ENCODE measurements at places on chromosomes 5 and 9.

GRCh38 chr5:80067016-80067415, 31.9 kb downstream of the THBS4 start:
- DNase-seq, result no peak

- no peak for DNase-seq
Observed at GRCh38 chr5:102823441-102823874, 68.4 kb downstream of the PAM start.

DNA sequence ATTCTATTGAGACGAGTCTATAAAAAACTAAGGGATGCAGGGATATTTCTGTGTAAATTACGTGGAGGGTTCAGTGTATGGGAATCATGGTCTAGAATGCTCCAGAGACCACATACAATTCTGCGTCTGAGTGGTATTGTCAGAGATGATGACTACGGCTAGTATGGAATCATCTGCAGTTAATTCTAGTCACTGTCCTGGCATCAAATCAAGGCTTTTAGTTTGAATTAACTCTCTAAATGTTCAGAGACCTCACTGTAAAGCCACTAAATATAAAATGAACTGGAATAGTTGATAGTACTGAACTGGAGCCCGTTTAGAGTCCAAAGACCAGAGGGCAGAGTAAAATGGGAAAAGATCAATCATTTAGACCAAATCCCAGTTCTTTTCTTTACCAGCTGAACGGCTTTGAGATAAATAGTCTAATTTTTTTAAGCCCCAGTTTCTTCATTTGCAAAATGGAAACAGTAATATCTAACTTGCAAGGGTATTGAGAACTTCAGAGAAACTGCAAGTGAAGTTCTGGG, 599.8 kb downstream of the EBF1 start:
- no peak for DNase-seq

GRCh38 chr9:23823986-23824829, 1.8 kb downstream of the ELAVL2 start:
- no peak for DNase-seq

GRCh38 chr9:24071091-24071490, 245.1 kb upstream of the ELAVL2 start:
- no peak for DNase-seq

- no peak for DNase-seq
Observed at GRCh38 chr9:99305820-99306811, 84.0 kb downstream of the SEC61B start.

DNA sequence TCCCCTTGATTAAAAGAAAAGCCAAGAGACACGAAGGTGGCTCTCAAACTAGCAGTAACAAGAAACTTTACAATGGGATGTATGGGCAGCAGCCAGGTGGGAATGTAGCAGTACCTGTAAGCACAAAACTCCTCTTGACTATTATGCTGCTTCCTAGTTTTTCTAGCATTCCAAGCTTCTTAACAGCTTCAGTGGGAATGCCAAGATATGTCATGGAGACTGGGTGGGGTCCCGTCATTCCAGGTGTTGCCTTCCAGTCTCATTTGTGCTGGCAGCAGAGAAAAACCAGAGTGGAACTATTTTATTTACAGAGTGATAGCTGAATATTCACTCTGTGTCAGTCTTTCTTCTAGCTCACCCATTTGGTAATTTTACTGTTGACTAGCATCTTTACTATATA, 236.6 kb downstream of the ARL15 start:
- no peak for DNase-seq

- no peak for DNase-seq
Observed at GRCh38 chr5:51618234-51618633, 235.0 kb downstream of the ISL1 start.

DNA sequence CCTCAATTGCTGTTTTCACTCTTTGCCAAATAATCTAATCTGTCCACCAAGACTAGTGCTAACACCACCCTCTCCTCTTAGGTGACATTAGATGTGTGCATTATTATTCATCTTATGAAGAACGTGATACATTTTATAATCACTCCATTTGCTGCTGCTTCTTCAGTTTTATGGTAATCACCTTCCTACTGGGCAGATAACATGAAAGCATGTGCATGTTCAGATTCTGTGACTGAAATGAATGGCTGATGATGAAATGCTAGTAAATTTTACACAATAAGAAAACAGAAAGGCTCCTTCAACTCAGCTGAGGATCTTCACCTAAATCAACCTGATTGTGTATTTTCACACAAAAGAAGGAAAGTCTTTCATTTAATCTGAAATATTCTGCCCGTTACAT, 577.6 kb downstream of the CSNK1G3 start:
- no peak for DNase-seq

- DNase-seq, result no peak
Observed at GRCh38 chr9:76716085-76716672, 48.1 kb upstream of the PCA3 start.

DNA sequence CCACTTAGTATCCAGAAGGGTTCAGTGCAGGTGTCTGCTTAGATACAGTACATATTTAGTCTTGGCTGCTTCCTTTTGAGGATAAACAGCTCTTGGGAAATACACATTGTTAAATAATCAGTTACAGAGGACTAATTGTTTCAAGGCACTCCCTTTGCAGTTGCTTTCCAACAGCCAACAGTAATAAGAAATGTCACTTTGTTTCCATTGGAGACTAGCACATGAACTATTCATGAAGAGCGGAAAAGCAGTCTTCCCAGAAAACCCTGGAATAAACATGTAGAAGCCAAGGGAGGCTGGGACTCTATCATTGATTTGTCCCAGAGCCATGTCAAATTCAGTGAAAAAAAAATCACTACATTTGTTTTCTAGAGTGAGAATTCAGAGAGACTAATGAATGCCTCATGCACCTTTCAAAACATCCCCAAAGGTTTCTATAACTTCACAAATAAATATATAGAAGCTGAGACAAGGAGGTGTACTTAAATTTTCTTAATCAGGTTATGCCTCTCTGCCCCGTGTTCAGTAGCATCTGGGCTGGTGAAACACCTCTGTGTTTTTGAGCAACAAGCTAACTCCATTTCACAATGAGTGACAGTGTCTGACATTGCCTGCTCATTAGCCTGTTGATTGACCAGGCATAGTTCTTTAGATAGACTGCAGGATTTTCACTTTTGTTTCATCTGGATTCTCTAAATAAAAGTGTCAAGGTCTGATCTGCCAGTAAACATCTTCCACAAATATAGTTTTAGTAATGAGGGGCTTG, 271.5 kb downstream of the ARRDC3 start:
- DNase-seq, result no peak

- no peak for DNase-seq
Observed at GRCh38 chr5:56545016-56545415, 270.3 kb upstream of the MAP3K1 start.

DNA sequence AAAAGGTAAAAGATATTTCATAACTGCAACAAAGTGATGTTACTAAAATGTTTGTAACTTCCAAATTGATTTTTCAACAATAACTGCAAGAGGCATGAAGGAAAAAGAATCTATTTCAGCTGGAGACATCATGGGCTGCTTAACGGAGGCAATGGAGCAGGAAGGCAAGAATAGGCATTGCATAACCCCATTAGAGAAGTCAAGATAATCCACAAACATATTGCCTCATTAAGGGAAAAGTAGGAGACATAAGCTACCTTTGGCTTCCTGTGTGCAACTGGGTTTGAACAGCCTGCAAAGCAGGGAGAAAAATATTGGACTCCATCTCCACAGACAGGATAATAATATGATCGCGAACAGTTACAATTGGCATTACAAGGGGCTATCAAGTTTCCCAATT, 46.7 kb downstream of the SLCO4C1 start:
- DNase-seq, result no peak

DNA sequence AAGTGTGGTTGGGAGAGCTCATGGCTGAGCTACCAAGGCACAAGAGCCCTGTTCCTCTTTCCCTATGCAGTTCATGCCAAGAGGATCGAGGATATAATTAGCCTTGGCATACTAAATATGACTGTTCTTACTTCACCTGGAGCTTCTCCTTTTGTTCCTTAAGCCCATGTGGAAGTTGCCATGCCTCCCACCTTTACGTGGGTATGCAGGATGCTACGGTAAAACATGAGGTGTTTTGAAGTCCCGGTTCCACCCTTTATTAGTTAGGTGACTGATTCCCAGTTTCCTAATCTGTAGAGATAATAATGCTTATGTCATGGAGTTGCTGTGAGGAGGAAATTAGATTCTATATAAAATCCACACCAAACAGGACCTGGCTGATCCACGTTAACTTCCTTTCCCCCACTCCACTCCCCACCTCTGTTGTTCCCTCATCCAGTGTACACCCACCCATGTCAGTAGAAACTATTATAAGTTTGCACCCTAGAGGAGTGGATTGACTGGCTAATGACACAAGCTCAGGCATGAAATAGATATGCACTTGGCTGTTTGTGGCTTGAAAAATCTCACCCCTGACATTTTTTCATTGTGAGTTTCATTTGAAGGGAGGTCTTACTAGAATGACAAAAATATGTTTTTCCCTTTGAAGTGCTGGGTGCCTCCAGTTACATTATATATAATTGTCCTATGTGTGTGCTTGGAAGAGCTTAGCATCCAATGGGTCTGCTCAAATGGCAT, 36.8 kb upstream of the SHOC1 start:
- DNase-seq, result no peak

- DNase-seq, result no peak
Observed at GRCh38 chr5:156927545-156927944, 35.5 kb downstream of the TIMD4 start.

DNA sequence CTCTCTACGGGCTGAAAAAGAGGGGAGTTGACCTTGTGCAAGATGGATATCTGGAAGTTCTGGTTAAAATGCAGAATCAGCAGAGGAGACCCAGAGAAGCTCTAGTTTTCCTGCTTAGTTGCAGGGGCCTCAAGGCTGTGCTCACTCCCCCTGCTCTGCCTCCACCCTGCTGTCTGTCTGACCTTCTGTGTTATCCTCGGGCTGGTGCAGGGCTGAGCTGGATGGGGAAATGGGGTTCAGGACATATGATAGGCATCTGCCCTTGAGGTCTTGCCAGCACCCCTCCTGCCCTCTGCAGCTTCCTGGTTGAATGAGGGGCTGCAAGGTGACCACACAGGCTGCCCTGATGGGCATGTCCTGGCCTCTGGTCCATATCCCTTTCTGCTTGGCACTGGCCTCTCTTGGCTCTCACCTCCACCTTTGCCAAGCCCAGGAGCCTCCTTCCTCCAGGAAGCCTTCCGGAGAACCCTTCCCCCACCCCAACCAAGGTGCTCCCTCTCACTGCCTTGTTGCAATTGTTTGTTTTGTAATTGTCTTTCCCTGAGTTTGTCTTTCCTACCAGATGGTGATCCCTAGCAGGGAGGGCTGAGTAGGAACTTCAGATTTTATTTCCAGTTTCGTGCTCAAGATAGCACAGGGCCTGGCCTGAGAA, 1.3 kb downstream of the TMEM268 start:
- DNase-seq, result no peak

DNA sequence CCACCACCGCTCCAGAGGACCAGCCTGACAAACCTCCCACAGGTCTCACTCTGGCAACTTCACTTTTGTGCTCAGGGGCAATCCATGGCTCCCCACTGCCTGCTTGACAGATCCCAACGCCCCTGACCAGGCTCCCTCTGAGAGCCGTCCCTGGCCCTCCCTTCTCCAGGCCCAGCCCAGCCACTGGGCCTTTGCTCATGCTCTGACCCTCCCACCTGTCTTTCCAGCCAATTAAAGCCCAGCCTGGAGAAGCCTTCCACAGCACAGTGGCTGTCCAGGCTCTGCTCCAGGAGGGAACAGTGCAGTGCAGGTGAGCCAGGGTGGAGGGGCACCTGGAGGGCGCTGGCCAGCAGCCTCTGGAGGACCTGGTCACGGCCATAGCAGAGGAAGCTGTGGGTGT, 3.3 kb downstream of the ENTPD2 start:
- no peak for DNase-seq

GRCh38 chr9:132588501-132589147, 6.2 kb downstream of the BARHL1 start:
- DNase-seq, result no peak

DNA sequence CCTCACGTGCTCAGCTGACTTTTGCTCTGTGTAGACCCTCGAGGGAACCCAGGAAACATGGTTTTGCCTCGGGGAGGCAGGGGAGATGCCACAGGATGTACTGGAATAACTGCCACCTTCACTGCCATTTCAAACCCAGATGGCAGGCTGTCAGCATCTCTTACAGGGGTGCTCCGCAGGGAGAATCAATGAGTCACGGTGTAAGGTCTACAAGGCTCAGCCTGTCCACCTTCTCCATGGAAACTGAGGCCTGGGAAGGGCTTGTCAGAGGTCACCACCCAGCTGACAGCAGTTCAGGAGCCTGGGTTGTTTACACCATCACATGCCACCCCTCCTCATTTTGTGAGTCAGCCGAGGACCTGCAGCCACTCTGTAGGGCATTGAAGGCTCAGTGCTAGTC, 30.8 kb downstream of the DAB2IP start:
- no peak for DNase-seq

- DNase-seq, result no peak
Observed at GRCh38 chr5:132462333-132462732, 28.2 kb downstream of the IRF1 start.

- DNase-seq, result no peak
Observed at GRCh38 chr9:124553738-124554137, 46.5 kb upstream of the NR5A1 start.

DNA sequence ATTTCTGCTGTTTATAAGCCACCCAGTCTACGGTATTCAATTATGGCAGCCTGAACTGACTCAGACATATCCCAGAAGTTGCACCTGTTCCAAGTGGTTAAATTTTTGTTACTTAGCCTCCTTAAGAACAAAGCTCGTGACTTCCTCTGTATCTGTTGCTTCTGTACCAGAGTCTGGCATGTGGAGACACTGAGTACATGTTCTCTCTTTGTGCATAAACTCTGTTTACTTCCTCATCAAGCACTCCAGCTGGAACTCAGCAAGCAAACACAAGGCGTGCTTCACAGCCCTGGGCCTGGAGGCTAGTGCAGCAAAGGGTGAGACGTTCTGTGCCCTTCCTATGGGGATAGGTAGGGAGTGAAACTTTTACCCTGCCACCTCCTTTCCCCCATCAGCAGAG, 19.0 kb downstream of the C9orf152 start:
- DNase-seq, result no peak

DNA sequence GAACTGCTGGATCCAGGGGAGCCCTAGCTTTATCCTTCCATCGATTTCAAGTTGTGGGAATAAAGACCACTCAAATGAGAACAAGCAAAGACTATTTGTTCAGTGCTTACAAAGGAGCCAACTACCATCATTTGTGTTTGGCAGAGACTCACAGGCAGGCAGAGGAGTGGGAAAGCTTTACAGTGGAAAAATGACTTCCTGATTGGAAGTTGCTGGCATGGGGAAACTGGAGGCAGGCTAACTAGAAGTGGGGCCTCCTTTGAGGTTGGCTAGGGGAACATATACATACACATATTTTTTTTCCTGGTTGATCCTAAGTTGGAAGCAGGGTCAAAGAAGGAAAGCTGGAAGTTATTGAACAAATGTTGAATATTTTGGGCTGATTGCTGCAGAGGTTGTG, 121.7 kb downstream of the ACTBL2 start:
- DNase-seq, result no peak

- no peak for DNase-seq
Observed at GRCh38 chr5:23318166-23318565, 189.2 kb upstream of the PRDM9 start.

GRCh38 chr5:39412721-39413394, 11.9 kb downstream of the DAB2 start:
- DNase-seq, result no peak

- DNase-seq, result no peak
Observed at GRCh38 chr5:112210430-112211005, 208.6 kb downstream of the EPB41L4A start.

- no peak for DNase-seq
Observed at GRCh38 chr9:84293001-84293798, 47.4 kb downstream of the SLC28A3 start.

All from activated T-cell treated with anti-CD3 and anti-CD28 coated beads for 48 hours (primary cell).